ENCODE measurements at places on chromosomes 2 and 18.

GRCh38 chr18:77052983-77053309 lies 79.6 kb downstream of the MBP start:
- no peak for DNase-seq

GRCh38 chr18:41126541-41127235 lies 828.3 kb upstream of the PIK3C3 start:
- DNase-seq = no peak

DNA sequence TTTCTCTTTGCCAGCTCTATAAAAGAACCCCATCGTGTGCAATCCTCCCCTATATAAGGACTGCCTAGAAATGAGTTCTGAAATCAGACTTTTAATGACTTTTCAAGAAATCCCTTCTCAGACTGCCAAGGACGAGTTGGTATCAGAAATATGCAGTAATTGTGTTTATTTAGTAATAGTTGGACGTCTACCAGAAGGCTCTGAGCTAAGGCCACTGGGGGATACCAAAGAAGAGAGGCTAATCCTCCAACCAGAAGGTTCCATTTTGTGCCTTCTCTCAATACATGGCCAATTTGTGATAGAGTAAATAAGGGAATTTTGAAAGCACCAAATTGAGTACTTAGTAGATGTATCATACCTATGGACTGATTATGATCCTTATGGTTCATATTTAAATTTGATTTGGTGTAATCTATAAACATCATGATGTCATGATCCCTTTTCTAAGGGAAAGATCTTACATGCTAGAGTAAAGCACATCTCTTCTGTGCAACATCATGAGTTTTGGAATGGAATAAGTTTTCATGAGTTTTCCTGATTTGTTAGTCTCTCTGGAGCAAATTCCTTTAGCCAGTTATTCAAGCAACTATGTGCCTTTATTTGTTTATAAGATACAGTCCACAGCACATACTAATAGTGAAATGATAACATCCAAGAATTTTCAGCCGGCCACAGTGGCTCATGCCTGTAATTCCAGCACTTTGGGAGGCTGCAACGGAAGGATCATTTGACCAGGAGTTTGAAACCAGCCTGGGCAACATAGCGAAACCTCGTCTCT lies 82.2 kb upstream of the LTBP1 start:
- DNase-seq = no peak

- DNase-seq = no peak
Observed at GRCh38 chr2:44957656-44958327, 16.3 kb downstream of the SIX3 start.

- no peak for DNase-seq
Observed at GRCh38 chr2:41711736-41712135, 336.1 kb upstream of the PKDCC start.

DNA sequence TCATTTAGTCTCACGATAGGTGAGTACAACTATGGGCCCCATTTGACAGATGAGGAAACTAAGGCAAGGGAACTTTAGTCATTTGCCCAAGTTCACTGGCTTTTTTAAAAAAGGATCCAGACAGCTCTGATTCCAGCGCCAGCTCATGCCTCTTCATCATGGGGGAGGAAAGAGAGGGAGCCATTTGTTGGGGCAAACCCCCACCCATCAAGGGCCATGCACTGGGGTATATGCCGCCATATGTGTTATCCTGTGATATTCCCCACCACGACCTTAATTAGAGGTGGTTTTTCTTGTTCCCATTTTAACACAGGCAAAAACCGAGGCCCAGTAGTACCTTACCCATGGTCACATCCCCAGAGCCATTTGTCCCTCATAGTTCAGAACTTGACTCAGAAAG lies 649 bp upstream of the GPBAR1 start:
- DNase-seq = no peak

GRCh38 chr2:190717764-190718651 lies 69.1 kb downstream of the NAB1 start:
- DNase-seq = no peak

DNA sequence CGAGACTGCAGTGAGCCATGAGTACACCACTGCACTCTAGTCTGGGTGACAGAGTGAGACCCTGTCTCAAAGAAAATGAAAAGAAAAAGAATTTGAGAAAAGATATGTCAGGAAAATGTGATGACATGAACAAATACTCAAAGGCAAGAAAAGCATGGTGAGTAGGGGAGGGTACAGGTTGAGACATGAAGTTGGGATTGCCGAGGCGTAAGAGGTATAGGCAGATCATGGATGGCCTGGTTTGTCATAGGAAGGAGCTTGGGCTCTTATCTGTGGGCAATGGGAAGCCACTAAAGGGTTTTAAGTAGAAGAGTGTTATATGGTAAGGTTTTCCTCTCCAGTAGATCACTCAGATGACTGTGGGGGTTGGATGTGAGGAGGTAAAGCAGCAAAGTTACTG lies 32.3 kb downstream of the SPAST start:
- no peak for DNase-seq

DNA sequence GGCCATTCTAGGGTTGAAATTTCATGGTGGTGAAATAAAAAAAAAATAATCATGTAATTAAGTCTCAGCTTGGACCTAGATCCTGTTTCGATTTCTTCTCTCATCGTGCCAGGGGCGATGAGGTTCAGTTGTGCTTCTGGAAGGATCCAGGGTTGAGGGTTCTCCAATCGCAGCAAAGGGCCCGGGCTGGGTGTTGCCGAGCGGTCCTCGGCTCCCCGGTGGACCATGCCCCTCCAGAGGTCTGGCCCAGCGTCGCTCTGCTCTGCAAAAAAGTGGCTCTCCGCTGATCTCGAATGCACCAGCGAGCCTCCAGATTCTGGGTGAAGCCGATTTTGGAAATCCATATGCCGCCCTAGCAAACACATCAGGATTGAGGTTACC lies 39.0 kb downstream of the EN1 start:
- no peak for DNase-seq

GRCh38 chr2:231029563-231029962 lies 7.8 kb upstream of the C2orf72 start:
- DNase-seq = no peak

DNA sequence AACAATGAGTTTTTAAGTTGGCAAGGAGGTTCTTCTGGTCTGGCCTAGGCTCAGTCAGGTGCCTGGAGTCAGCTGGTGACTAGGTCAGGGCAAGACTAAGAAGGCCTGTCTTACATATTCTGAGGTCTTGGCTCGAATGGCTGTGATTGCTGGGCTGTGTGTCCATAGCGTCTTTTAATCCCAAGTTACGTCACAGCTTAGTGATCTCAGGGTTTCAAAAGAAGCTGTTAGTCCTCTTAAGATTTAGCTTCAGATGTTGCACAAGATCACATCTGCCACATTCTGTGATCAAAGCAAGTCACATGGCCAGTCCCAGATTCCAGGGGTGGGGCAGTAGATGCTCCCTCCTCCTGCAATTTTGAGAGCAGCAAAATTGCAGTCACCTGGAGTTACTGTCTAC lies 61.3 kb downstream of the PKP4 start:
- DNase-seq = no peak

DNA sequence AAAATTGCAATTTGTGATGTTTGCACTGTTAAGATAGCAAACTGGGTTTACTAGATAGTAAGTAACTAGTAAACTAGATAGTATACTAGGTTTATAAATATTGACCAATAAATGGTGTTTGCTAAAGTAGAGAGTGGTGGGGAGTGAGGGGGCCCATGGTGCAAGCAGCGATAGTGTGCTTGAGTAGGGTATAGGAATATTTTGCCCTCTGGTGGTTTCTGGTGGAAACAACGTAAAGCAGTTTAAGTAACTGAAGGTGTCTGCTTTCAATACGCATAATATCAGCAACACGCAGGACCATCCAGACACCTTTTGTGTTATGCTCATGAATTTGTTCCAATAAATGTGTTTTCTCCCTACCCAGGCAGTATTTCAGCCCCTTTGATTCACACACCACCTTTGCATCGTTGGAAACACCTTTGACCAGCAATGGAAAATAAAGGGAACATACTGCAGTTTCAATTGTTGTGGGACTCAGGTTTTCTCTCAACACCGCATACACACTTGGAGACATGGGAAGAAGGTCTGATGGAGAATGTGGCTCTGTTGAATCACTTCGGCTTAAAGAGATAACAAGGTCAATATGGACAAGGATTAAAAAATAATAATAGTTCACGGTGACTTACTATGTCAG lies 16.7 kb upstream of the STAT1 start:
- no peak for DNase-seq

- DNase-seq = no peak
Observed at GRCh38 chr2:177225965-177226360, 13.4 kb downstream of the HNRNPA3 start.

- no peak for DNase-seq
Observed at GRCh38 chr2:28991021-28991420, 9.9 kb downstream of the TOGARAM2 start.

- no peak for DNase-seq
Observed at GRCh38 chr18:44686156-44686555, 5.5 kb downstream of the SETBP1 start.

- no peak for DNase-seq
Observed at GRCh38 chr2:68737711-68738110, 3.1 kb downstream of the ARHGAP25 start.

GRCh38 chr2:86781363-86781762 lies 9.3 kb downstream of the CD8A start:
- no peak for DNase-seq

DNA sequence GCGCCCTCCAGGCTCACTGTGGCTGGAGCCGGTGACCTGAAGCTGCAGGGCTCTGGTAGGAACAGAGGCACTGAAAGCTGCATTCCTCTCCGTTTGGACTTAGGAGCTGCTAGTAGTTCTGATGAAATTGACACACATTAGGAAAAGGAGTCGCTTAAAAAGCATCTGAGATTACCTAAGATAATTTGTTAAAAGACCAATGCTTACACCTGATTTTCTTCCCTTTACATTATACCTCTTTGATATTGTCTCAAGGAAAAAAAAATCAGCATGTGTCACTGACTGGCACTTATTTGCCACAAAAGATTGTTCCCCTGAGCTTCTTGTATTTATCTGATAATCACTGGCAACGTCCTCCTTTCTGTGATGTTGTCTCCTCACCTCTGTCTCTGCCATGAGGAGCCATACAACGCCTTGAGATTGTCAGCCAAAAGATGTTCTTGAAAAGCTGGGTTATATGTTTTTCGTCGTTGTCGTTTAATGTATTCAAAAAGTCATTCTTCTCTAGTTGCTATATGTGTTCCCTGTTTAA lies 618 bp upstream of the CHN1 start:
- DNase-seq = no peak

DNA sequence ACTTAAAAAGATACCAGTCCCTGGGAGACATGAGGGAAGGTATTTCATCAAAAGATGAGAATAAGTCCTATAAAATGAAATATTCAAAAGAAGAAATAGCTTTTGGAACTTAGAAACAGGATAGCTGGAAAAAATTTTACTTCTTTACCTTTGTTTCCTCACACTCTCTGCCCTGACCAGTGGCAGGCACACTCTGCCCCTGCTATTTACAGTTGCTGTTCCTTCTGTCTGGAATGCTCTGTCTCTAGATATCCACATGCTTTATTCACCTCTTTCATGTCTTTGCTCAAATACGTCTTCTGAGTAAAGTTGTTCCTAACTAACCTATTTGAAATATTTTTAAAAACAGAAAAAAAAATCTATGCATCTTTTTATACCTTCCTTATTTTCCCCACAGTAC lies 125.6 kb downstream of the PTRHD1 start:
- DNase-seq = no peak

DNA sequence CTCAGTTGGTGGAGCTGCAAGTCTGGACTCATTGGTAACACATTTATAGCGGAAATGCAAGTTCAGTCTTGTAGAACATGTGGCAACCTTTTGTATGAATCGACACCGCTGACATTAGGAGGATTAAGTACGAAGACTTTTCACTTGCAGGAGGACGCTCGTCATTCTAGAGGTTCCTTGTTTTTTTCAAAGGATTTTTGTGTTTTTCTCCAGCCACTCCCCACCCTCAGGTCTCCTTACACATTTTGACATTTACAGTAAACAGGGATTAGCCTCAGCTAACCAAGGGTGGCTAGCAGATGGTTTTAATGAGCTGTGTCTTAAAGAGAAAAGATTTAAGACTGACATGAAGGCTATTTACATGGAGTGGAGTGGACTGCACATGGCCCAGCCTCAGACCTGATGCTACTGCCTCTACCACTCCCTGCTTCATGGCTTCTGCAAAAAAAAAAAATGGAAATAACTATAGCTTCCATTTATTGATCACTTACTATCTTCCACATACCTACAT lies 173.8 kb downstream of the TRIB2 start:
- DNase-seq = no peak

GRCh38 chr2:74833418-74834233 lies at the start of gene HK2:
HK2 (plus strand) TSS chr2:74834127; CDS start chr2:74834581, 454 bp downstream.
- DNase-seq = no peak

DNA sequence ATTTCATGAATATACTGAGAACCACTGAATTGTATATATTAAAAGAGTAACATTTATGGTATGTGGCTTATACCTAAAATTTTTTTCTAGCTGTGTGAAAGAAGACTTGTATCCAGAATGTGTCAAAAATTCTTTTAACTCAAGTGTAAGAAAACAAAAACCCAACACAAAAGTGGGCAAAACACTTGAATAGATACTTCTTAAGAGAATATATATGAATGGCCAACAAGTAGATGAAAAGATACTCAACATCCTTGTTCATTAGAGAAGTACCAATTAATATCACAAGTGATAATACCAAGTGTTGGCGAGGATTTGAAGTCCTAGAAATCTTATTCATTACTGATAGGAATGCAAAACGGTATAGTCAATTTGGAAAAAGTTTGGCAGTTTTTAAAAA lies 107.2 kb upstream of the MYO3B start:
- DNase-seq = no peak

GRCh38 chr2:161710131-161710915 lies 86.1 kb downstream of the SLC4A10 start:
- DNase-seq = no peak

DNA sequence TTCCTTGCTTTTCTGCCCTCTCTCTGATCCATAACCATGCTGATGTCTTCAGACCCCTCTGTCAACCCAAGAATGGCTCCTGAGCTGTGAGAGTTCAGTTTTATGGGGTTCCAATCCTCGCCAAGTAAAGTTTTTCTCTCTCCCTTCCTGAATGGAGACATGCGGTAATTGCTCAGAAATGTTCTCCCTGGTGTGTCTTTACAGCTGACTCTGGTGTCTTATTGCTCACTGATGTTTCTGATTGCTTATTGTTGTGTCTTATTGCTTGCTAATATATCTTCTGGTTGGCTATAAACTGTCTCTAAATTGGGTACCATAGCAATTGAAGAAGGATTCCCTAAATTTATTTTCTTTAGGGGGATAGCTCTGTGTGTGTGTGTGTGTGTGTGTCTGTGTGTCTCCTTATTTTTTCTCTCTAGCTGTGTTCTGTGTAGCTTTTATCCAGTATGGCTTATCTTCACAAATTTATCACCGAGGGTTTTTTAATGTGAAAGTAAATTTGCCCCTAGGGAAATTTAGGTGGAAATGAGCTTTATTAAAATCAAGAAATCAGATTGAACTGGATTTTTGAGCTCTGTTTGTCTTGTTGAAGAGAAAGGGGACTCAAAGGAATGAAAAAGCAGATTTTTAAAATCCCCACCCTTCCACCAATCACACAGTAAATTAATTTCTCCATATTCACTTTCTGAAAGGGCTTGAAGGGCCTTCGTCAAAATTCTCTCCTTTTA lies 19.5 kb downstream of the MGAT5 start:
- no peak for DNase-seq
